Astrocyte of the hippocampus (primary cell): ENCODE measurements at places on chromosomes 3 and 15.

DNA sequence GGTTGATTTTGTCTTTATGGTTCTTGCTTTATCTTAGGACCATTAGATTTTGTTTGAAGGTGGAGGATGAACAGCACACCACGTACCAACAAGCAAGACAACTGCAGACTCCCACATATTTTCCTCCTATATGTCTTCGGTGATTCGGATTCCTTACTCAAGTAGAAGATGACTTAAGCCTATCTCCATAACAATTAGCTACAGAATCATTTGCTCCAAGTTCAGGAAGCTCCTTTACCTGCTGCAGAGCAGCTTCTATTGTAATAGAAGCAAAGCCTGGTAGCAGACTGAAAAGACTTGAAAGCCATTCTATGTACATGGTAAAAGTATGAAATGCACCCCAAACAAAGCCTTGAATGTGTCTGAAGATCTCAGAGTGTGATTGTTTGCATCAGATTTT, 229.0 kb downstream of the SOX2 start:
- no peak for DNase-seq

DNA sequence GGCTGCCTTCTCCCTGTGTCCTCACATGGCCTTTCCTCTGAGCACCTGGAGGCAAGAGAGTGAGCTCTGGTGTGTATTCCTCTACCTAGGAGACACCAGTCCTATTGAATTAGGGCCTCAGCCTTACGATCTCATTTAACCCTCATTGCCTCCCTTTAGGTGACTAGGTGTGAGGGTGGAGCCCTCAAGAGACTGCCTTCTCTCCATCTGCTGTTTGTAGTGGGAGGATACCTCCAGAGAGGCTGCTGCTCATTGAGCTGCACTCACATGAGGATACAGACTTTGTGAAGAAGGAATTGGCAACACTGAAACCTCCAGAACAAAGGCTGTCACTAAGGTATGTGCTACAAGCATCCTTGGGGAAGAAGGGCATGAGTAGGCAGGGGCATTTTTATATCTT, at the start of gene CCR8:
Gene CCR8, plus strand, starts transcription at position 217 of the 400 bp plus-strand sequence. CDS start 2,623 bp downstream, outside the sequence.
- no peak for DNase-seq

GRCh38 chr3:122350814-122351418, 25.9 kb downstream of the CSTA start:
- peak; percentile 26 for DNase-seq

DNA sequence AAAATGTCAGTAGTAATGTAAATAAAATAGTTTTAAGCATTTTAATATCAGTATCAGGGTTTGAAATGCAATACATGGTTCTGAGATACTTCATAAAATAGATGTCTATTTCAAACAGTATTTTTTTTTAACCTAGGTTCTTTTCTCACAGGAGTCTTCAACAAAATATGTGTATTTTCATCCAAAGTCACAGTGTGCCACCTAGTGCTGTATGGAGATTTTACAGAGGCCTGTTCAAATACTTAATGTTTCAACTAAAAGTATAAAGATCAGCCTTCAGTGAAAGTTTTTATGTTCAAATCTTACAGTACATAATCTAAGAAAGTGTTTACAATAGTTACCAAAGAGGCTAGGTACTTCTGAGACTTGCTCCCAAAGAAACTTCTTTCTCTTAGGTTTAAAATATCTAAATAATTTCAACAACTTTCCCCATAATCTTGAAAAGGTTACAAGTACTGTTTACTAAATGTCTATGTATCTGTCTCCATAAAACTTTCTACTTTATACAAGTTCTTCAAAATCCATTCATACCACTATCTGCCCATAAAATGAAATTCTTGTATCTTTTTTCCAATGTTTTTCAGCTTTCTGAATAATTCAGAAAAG, 38.3 kb downstream of the SCAPER start:
- DNase-seq = peak; percentile 61

- no peak for DNase-seq
Observed at GRCh38 chr3:178451799-178452198, 84.4 kb upstream of the KCNMB2 start.
